Right forelimb (tissue), 1 donor: ENCODE measurements at places on chromosomes 12 and 14.

DNA sequence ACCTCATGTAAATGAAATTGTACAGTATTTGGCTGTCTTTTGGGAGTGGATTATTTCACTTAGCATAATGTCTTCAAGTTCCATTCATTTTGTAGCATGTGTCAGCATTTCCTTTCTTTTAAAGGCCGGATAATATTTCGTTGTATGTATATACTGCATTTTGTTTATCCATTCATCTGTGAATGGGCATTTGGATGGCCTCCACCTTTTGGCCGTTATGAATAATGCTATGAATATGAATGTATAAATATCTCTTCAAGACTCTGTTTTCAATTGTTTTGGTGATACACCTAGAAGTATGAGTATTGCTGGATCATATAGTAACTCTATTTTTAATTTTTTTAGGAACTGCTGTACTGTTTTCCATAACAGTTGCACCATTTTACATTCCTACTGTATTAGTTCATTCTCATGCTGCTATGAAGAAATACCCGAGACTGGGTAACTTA, 164.9 kb downstream of the DYRK2 start:
- no peak for DNase-seq

GRCh38 chr12:44876544-44877410, 662 bp upstream of the NELL2 start:
- DNase-seq: peak; percentile 72

DNA sequence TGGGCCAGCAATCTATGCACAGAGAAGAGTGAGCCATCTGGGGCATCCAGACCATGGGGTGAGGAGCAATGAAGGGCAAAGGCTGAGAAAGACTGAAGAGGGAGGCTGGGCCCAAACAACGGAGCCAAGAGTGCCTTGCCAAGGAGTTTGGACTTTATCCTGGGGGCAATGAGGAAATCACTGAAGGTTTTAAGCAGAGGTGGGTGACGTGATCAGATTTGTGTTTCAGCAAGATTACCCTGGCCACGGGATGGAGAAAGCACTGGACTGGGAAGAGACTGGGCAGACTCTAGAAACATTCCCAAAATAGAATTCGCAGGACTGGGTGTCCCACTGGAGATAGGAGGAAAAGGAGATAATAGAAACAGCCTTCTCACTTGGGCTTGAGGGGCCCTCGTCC, 65.3 kb downstream of the DPF3 start:
- DNase-seq: no peak

GRCh38 chr12:11880381-11880780, 190.4 kb upstream of the BCL2L14 start:
- DNase-seq: no peak

- DNase-seq: no peak
These were observed 120.1 kb upstream of the CCND2 start for GRCh38 chr12:4153343-4153892.

- DNase-seq: no peak
These were observed 30.4 kb downstream of the MMAB start for GRCh38 chr12:109542876-109543275.

DNA sequence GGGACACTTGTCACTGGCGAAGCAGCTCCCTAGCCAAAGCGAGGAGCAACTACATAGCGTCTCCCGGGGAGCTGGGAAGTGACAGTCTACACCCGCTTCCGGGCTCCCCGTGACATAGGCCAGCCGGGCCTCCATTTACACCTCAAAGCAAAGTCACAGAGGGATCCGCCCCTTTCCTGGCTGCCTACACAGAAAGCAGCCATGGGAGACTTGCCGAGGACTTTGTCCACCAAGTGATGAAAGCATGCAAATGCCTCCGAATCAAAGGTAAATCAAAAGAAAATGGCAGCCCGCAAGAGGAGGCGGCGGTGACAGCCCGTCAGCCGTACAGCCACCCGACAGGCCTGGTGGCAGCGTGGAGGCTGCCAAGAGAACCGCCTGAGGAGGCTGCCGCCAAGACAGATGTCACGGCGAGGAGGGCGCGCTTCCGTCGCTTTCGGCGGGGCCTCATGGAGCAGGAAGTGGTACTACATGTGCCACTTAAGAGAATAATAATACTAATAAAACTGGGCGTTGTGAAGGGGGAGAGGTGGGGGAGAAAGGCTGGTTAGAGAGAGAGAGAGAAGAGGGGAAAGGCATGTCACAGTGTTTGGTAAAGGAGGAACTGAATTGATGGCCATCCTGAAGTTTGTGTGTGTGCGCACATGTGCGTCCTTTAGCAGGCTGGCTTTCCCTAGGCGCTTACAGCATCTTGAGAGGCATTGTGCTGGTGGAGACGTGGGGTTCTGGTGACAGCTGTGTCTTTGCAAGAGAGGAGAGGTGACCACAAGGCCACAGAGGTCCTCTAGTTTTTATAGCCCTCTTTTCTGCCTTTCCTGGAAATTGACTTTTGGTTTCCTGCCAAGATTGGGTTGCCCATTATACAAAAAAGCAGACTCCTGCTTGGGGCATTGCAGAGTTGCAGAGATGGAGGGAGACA, 661.7 kb downstream of the VRK1 start:
- DNase-seq: peak; percentile 67

DNA sequence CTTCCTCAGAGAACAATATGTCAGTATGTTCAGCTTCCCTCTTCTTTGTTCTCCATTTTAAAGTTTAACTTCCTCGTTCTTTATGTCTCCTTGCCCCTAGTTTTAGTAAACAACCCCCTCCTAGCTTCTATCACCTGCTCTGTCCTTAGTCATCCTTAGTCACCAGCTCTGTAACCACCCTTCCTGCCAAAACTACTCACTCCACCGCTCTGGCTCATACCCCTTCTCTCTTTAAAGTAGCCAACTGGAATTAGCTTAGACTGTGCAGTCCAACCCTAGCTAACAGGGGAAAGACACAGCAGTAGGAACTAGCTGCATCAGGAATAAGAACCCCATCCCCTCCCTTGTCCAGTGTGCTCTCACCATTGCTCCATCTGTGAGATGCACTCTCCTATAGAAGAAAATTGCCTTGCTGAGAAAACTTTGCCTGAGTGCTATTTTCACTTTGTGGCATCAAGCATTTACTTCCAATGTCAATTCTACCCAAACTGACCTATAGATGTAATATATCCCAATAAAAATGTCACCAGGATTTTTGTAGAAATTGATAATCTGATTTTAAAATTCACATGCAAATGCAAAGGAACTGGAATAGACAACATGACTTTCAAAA, 603.2 kb downstream of the C12orf50 start:
- no peak for DNase-seq

DNA sequence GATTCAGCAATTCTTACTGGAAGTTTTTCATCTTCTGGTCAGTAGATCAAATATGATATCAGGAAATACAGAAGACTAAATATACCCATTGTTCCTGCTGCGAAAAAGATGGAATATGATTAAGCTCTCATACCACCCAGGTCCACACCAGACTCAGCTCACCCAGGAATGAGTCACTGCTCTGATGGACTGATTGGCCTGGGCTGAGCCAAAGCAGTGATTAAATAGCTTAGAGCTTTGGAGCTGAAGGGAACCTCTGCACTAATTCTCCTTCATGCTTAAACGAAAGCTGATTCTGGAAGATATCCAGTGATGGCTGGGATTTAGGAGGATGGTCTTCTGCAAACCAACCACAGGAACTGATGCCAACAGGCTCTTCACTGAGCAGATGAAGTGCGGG, 62.0 kb upstream of the SYT1 start:
- no peak for DNase-seq

- DNase-seq: no peak
These were observed 187.4 kb upstream of the SLC16A7 start for GRCh38 chr12:59408431-59408830.

GRCh38 chr14:74572726-74573301, 39.2 kb downstream of the LTBP2 start:
- DNase-seq: no peak

DNA sequence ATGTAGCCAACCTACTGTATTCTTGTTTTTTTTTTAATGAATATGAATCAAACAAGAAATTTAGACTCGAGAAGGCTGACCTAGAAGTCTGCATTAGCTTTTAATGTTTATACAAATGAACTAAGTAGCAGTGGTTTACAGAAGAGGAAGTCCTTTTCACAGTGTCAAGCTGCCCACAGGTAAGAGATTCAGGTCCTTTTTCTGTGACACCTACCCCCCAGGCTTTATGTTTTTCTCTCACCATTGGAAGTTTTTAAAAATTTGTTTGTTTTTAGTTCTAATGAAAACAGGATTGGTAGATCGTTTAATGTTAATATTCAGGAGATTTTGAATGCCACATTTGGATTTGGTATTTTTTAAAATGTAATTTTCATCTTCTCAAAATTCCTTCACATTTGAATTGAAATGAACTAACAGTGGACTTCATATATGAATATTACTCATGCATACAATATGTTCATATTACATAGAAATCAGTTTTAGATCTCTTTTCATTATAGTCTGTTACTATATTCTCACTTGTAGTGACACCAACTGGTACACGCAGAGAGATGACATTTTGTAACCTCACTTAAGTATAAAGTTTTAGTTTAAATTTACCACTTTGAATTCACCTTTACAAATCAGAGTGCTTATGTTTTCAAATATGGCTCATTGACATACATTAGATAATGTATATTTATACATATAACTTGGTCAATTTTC, 29.7 kb downstream of the ATF7IP start:
- DNase-seq: no peak

- no peak for DNase-seq
These were observed 192.1 kb upstream of the ALG10B start for GRCh38 chr12:38124247-38125012.

DNA sequence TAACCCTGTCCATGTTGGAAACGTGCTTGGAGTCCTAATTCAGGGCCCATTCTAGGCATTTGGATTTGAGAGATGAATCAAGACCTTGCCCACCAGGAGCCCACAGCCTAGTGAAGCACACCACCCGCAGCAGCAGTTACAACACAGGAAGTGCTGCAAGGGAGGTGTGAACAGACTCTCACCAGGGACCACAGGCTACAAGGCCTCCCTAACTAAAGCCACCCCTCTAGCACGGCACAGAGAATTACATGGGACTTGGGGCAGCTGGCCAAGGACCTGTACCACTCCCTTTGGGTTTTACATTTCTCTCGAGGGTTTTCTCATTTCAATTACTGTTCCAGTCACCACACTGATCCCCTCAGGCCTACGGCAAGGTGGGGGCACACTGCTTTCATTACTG, 49.5 kb upstream of the FOXN3 start:
- DNase-seq: no peak

DNA sequence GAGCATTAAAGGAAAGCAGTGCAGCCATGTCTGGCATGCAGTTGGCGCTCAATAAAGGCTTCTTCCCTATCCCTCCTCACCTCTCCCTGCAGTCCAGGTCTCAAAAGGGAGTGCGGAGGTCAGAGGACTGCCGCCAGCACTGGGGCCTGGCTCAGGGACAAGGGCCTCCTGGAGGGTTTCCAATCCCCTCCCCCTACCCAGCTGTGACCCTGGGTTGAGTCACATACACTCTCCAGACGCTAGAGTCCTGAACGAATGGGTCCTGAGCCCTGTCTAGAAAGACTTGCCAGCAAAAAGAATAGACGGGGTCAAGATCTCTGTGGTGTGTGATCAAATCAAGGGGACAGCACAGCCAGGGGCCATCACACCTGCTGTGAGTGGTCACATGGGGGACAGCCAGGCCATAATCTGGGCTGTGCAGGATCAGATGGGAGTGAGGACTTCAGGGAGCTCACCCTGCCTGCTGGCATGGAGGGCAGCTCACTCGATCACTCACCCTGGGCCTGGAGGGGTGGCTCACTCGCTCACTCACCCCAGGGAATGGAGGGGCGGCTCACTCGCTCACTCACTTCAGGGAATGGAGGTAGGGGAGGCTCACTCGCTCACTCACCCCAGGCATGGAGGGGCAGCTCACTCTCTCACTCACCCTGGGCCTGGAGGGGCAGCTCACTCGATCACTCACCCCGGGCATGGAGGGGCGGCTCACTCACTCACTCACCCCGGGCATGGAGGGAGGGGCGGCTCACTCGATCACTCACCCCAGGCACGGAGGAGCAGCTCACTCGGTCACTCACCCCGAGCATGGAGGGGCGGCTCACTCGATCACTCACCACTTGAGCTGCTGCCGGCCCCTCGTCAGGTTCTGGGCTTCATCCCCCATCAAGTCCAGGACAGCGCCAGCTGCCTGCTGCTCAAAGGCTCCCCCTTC, 12.8 kb downstream of the CFAP73 start:
- DNase-seq: no peak

- no peak for DNase-seq
These were observed 68.7 kb upstream of the KRAS start for GRCh38 chr12:25319233-25319984.

DNA sequence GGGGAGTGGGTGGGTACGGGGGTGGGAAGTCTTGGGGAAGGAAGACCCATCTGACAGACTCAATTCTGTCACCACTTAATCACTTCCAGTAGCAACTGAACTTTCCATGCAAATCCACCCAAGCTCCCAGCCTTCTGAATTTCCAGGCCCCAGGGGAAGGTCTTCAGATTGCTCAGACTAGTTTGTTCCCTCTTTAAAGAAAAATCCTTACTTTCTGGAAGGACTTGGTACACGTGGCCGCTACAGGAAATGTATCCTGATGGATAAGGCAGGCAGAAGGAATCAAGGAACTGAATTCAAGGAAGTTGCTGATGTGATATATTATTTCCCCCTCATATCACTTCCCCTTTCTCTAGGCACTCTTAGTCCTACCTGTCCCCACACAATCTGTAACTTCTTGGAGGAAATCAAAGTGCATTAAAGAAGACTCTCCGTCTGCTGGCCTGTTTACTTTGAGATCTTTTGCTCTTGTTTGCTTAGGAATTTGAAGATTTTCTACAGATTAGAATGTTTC, 6.4 kb downstream of the NFKBIA start:
- no peak for DNase-seq

GRCh38 chr12:25743679-25744215, 190.7 kb upstream of the LMNTD1 start:
- DNase-seq: no peak

DNA sequence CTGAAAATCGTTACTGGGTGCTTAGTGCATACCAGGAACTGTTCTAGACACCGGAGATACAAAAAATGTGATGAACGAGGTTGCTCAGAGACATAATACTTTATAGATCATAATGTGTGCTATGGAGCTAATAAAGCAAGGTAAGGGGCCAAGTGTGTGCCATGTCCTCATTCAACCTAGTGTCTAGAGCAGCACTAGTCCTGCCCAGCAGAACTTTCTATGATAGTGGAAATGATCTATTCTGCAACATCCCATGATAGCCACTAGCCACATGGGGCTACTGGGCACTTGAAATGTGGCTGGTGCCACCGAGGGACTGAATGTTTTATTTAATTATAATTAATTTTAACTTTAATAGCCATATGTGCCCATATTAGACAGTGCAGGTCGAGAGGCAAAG, 15.6 kb downstream of the NUAK1 start:
- DNase-seq: no peak

GRCh38 chr12:98939350-98939749, 294.3 kb downstream of the APAF1 start:
- no peak for DNase-seq

GRCh38 chr12:53972152-53972702, 699 bp upstream of the HOXC11 start:
- no peak for DNase-seq

DNA sequence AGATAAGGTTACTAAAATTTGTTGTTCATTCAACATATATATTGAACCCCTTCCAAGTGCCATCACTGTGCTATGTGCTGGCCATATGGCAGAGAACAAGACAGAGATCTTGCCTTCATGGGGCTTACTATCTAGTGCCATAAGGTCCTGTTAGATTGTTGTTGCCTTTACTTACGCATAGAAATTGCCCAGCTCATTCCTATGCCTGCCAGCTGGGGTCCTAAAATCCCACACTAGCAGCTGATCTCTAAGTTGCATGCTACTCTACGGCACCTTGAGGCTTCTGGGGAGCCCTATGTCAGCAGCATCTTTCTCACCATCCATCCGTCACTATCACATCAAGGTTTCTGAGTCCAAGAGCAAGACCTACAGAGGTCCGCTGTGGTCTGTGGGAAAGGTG, 1.4 kb upstream of the KCNK10 start:
- no peak for DNase-seq
